ENCODE measurements at places on chromosomes 2 and 18. TPM values are rescaled to one million over a fixed set of nuclear protein-coding genes. Genes with fewer than 3 reads are reported as not detected.

- DNase-seq: no peak
Observed at GRCh38 chr2:213757525-213757924, 473.3 kb downstream of the SPAG16 start.

GRCh38 chr2:221437056-221437455 is 135.0 kb downstream of the EPHA4 start:
- no peak for DNase-seq

DNA sequence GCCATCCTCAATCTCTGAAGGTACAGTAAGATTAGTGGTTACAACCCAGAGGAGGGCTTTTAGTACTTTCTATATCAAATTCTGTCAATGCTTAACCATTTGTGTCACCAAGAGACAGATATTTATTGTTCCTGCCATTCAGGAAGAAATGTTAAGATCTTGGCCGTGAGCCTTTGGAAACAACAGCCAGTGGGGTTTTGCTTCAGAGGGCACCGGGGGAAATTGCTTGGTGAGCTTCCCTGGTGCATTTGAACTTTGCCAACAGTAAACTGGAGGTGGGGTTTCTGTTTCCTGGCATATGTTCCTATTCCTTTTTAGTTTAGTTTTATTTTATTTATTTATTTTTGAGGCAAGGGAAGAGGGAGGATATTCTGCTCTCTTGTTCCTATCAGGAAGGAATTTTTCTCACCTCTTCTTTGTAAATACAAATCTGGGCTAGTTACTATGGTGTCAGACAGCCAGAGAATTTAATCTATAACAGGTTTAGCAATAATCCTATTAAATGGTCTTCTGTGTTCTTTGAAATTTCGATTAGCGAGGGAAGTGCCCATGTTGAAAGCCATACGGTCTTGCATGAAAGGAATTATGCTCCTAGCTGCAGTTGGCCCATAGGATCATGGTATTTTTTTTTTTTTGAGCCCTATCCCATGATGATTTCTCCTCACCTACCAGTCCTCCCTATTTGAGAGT is 95.7 kb downstream of the MAIP1 start:
- no peak for DNase-seq

EMX1 gene
- not detected for total RNA-seq

PAIP2B gene
- 9.9 TPM for total RNA-seq
